ENCODE measurements at places on chromosomes 3 and 15. TPM values are rescaled to one million over a fixed set of nuclear protein-coding genes. Genes with fewer than 3 reads are reported as not detected.

The MYO5C gene
- 29.8 TPM for total RNA-seq

The SNRPN gene
- 83.8 TPM for total RNA-seq

The FEZF2 gene
- total RNA-seq, result not detected

DNA sequence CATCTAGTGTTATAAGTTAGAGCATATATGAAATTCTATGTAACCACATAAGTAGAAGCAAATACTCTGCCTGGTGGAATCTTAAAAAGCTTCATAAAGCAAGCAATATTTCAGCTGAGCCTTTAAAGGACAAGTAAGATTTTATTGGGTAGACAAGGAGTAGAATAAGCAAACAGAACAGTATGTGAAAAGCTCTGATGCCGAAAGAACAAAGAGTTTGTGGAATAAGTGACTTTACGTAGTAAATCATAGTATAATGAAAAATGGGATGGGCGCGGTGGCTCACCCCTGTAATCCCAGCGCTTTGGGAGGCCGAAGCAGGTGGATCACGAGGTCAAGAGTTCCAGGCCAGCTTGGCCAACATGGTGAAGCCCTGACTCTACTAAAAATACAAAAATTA is 9.9 kb downstream of the EAF2 start:
- DNase-seq, result no peak

- no peak for DNase-seq
Measured at GRCh38 chr15:32790352-32790999, 72.7 kb downstream of the GREM1 start.

DNA sequence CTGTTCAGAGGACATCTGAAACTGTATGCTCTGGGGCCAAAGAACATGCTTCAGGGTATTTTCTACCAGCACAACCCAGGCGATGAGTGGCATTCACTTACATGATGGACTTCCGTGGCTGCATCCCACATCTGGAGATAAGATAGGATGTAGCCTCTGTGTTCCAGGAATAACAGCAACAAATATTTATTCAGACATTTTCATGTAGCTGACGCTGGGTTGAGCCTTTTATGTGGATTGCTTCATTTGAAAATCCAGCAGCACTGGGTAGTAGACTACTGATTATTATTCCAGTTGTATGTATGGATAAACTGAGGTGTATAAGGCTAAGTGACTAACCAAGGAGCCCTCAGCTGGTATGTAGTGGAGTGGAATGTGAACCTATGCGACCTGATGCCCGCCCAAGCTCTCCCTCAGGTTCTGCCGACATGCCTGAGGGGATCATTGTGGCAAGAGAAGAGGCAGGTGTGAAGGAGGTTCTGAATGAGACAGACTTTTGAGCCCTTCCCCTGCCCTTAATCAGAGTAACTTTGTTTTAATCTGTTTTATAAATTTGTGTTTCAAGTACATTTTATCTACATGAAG is 25.9 kb upstream of the ABHD10 start:
- DNase-seq, result no peak

- DNase-seq, result no peak
Measured at GRCh38 chr15:48800811-48801455, 9.9 kb downstream of the CEP152 start.

Measured in uterus (tissue), 4 donors.